ENCODE measurements at places on chromosomes 12 and 14.

GRCh38 chr12:3222979-3223378 is 145.8 kb downstream of the TSPAN9 start:
- no peak for DNase-seq

- no peak for DNase-seq
Measured at GRCh38 chr12:53173085-53173715, 7.3 kb upstream of the ZNF740 start.

DNA sequence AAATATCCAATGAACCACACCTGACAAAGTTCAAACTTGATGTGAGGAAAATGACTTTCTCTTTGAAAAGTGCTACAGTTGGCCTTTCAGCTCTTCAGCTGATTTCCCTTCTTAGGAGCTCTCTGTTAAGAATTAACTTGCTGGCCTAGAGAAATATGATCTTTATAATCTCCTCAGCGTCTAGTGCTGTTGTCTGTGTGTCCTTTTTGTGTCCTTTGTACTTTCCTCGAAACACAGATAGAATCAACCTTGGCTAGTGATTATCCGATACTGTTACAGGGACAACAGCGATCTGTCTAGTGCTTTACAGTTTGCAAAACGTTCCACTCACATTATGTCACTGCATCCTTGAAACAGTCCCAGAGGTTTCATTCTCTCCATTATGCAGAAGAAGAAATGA is 162.8 kb upstream of the RMST start:
- DNase-seq = no peak

DNA sequence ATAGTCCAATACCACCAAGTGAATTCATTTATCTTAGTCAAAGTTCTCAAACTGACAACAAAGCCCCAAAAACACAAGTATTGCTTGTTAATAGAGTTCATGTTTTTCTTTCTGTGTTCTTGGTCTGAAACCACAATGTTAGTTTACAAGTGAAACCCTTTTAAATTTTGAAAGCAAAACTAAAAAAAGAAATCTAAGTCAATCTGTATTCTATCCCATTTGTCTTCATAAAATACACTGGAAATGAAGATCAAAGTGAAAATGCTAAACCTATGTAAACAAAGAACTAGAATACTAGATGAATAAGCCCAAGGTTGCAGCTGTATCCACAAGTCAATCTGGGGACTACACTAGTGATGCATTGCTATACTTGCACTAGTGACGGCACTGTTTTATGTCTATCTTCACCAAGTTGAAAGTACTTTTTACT is 10.4 kb downstream of the MAP4K5 start:
- DNase-seq = no peak

GRCh38 chr12:96522690-96523089 is 33.3 kb downstream of the CFAP54 start:
- DNase-seq = no peak

DNA sequence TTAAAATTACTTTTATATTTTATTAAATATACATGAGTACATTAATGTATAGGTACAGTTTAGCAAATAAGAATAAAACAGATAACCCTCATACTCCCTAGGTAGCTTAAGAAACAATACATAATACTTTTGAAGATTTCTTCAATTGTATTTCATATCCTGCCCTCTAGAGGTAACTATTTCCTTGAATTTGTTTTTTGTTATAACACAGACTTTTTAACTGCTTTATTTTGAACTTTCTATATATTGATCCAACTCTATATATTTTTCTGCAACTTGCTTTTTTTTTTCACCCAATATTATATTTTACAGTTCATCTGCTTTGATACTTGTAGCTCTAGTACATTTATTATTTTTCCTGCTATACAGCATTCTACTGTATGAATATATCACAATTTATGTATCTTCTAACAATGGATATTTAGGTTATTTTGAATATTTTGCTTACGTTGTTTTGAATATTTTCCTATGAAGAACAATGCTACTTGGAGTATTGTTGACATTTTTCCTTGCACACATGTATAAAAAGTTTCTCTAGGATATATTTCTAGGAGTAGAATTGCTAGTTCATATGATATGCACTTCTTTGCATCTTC is 72.8 kb upstream of the ABCD2 start:
- no peak for DNase-seq

DNA sequence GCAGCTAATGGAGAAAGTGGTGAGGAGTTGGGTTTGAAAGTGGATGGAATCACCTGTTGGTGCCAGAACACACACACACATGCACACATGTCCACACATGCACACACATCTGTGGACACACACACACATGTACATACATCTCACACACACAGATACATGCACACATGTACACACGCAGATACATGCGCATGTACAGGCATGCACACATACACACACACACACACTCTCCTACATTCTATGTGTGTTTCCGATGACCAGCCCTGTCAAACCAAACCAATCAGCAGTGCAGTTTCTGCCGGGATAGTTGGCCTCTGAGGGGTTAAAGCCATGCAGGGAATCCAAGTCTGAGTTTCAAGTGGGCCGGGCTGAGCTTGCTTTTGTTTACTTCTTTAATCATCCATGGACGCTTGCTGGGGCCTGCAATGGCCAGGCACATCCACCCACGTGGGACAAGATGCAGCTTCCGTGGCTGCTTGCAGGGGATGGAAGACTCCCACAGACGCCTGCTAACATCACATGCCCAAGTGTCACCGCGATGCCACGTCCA is 52.5 kb downstream of the GALNT9 start:
- DNase-seq = no peak
